HCT116 (cell line): ENCODE measurements at places on chromosomes 2 and 18.

DNA sequence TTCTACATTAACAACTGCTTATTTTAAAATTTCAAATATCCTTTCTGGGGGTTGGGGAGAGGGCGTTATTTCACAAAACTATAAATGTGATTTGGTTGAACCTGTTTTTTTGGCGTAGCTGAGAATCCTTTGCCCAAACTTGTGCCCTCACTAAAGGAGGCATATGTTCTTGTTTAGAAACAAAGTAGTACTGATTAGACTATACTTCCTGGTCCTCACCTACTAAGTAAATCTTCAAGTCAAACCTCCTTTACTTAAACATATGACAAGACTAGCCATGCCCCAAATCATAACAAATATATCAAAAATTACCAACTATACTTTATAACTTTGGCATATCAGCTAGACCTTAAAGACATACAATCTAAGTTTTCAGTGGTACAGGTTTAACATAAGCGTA lies 5.8 kb downstream of the EIF2AK3 start:
- DNase-seq, result no peak

- no peak for DNase-seq
Measured at GRCh38 chr2:224520064-224520463, 65.1 kb downstream of the CUL3 start.

GRCh38 chr2:69100220-69100723 lies 87.3 kb downstream of the ANTXR1 start:
- no peak for DNase-seq

- no peak for DNase-seq
Measured at GRCh38 chr2:231332872-231333500, 62.5 kb upstream of the B3GNT7 start.

- no peak for DNase-seq
Measured at GRCh38 chr2:84306361-84306760, 152.7 kb downstream of the SUCLG1 start.

DNA sequence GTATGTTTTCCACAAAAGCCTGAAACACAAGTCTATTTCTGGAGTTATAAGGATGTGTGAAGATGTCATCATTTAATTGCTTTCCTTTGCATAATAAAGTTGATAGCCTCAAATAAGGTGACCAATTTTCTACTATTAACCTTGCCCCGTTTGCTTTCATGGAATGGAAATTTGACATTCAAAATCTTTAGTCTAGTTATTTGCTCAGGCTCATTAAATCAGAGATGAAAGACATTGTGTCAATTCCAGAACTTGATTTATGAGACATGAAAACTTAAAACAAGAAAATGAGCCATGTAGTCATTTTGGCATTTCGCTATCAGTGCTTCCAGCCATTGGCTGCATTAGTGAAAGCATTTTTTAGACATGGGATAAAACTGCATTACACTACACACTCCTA lies 91.5 kb upstream of the ZSWIM2 start:
- DNase-seq, result no peak

DNA sequence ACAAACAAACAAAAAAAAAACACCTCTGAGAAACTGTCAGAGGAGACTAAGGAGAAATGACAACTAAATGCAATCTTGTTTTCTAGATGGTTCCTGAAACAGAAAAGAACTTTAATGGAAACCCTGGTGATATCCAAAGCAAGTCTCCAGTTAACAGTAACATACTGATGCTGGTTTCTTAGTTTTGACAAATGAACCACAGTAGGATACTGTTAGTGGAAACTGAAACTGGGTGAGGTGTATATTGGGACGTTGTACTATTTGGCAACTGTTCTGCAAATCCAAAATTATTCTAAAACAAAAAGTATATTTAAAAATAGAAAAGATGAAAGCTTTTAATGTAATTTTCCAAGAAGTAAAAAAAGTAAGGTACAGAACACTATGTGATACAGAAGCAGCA lies 11.4 kb downstream of the SESTD1 start:
- DNase-seq, result no peak

GRCh38 chr2:20365249-20365817 lies 14.7 kb upstream of the PUM2 start:
- DNase-seq, result no peak

DNA sequence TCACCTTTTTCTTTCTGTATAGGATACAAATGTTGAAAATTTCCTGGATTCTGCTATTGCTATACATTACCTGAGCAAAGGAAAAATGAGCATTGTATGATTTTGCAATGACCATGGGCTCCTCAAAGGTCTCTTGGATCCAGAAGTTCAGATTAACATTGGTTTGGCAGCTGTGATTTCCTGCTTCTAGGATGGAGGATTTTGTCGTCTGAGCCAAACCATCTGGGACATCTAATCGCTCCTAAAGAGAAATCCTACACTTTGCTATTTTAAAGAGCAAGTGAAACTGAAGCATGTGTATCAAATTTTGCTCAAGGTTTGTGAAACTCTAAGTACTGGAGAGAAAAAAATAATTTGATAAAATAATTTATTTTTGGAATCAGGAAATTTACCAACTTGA lies 115.1 kb upstream of the ST6GAL2 start:
- DNase-seq, result no peak

DNA sequence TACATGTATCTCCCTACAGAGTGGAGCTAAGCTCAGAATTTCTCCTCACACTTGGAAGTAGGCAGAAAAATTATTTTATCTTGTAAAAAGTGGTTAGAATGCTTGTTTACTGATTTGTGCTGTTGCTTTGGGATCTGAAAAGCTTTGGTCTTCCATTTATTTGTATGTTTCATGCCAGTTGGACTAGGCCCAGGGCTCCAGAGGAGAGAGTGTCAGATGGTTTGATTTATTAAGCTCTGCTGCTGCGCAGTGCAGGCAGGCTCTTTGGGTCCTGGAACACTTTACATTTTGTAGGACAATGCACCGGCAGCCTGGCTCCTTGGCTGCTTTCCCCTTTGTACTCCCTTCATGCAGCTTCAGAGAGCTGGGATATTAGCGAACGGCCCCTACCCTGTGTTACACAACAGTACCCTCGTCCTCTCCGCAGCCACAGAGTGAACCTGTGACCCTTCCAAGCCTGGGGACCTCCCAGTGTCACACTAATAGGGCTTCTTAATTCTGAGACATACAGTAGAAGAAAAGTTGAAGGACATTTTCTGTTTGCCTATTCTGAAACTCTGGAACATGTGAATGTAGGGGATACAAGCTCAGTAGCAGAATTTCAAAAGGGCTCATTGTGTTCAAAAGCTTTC lies 56.7 kb upstream of the EML6 start:
- no peak for DNase-seq

DNA sequence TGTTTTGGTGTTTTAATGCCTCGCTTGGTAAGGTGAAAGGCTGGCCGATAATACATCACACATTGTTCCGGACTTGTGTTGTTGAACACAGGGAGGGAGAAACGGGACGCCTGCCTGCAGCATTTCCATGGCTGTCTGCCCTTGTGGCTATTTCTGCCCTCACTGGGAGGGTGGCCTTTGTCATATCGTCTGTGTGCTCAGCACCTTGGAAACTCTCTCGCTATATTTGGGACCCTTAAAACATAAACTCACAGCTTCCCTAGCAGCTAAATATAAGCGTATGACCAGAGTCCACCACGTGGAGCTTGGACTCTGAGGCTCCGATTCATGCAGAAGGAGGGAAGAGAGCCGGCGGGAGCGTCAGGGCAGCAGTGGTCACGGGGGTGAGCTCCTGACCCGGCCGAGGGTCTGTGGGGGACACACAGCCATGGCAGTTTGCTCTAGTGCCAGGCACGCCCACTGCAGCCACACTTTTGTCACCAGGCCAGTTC lies 111.7 kb downstream of the SH3BP4 start:
- no peak for DNase-seq

- DNase-seq, result no peak
Measured at GRCh38 chr2:179449010-179449409, 184.4 kb upstream of the SESTD1 start.

- DNase-seq, result no peak
Measured at GRCh38 chr2:45649858-45650811, 1.3 kb upstream of the PRKCE start.

DNA sequence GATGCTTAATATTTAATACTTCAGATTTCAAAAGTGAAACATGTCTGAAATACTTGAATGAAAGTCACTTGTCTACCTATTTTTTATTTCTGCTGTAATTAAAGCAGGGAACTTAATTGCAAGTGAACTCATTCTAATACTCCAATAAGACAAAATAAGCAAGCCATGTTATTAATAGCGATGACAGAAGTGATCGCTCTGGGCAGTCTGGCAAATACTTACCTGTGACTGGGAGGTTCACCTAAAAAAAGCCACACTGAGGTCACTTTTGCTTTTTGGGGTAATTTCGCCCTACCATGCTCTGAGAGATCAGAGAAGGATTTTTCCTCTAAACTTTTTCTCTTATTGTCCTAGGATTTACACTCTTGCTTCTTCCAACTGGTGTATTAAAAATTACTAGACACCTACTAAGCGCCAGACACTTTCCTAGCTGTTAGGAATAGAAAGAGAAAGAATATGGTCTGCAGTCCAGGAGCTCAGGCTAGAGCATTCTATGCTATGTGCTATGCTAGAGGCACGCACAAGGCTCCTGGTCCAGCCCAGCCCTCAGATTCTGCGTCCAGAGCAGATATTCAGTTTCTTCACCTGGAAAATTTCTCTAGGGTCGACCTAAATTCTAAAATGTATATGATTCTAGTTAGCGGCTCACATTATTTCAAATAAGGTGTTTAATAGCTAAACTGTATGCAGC lies 26.5 kb upstream of the PPP1CB start:
- DNase-seq, result no peak

- DNase-seq, result no peak
Measured at GRCh38 chr18:48296581-48296980, 112.6 kb downstream of the ZBTB7C start.
